Skeletal muscle cell (primary cell): ENCODE measurements at places on chromosomes 12 and 14.

- no peak for DNase-seq
Observed at GRCh38 chr14:20492486-20492885, 12.9 kb upstream of the RNASE10 start.

- DNase-seq, result no peak
Observed at GRCh38 chr14:63513756-63514155, 29.4 kb downstream of the PPP2R5E start.

DNA sequence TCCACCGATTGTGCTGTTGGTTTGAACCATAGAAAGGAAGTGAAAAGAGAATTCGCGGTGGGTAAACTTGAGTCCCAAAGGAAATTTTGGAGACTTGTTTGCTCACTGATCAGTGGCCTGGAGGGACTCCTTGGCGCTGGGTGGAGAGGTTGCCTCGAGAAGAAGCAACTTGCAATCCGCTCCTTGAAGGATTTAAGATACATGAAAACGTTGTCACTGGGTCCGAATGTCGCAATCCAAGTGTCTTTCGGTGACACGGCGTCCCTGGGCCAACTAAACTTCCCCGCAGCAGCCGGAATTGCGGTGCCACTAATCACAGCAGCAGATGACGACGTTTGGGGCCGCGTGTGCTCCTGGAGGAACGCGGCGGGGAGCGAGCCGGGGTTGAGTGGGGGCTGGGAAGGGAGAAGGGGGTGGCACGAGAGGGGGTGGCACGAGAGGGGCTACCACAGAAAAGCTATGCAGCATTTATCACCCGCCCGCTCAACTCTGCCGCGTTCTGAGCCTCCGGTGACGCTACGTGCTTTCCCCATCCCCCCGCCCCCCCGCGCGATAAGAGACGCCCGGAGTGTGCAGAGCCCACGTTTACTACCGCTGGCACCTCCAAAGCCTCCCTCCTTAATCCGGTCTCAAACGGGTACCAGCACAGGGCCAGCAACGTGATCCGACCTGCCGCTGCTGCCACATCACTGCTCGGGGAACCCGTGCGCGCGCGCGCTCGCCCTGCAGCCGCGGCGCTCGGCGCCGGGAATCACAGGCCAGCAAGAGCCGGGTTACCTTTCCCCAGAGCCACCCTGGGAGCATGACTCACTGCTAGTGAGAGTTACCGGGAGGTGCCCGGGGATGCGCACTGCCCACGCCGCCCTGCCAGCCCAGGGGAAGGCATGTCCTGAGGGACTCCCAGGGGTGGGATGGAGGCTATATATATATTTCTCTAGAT lies 833 bp upstream of the BHLHE41 start:
- DNase-seq, result no peak

GRCh38 chr12:78928200-78929074 lies 63.9 kb downstream of the SYT1 start:
- peak; percentile 56 for DNase-seq

GRCh38 chr14:96122496-96122895 lies 82.1 kb upstream of the BDKRB2 start:
- DNase-seq, result peak; percentile 66

- DNase-seq, result no peak
Observed at GRCh38 chr14:95679148-95679815, 6.9 kb upstream of the TCL1B start.

DNA sequence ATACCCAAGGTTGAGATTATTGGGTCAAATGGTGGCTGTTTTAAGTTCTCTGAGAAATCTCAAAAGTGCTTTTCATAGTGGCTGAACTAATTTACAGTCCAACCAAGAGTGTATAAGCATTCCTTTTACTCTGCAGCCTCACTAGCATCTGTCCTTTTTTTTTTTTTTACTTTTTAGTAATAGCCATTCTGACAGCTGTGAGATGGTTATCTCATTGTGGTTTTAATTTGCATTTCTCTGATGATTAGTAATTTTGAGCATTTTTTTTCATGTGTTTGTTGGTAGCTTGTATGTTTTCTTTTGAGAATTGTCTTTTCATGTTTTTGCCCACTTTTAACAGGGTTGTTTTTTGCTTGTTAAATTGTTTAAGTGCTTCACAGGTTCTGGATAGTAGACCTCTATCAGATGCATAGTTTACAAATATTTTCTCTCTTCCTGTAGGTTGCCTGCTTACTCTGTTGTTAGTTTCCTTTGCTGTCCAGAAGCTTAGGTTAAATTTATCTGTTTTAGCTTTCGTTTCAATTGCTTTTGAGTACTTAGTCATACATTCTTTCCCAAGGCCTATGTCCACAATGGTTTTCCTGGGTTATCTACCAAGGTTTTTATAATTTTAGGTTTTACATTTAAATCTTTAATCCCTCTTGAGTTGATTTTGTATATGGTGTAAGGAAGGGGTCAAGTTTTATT lies 881.3 kb upstream of the SEL1L start:
- no peak for DNase-seq

DNA sequence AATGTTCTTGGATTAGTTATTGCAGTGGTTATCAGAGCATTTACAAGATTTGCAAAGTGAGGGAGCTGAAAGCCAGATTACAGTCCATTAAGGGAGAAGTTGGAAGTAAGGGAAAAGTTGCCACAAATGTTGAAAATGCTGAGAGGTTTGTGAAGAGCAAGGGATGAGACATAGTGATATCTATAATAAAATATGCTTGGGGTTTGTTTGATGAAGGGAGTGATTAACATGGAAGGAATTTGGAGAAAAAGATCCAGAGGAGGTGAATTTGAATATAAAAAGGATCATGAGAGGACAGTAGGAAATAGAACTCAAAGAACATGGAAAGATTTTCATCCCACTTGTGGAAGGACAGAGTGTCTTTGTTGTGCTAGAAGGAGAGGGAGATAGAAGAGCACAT lies 19.3 kb upstream of the CCER1 start:
- DNase-seq, result no peak

GRCh38 chr14:24426150-24426911 lies 3.1 kb downstream of the CBLN3 start:
- no peak for DNase-seq

GRCh38 chr12:89980236-89980635 lies 271.6 kb upstream of the ATP2B1 start:
- peak; percentile 58 for DNase-seq

GRCh38 chr14:53341324-53341723 lies 188.2 kb upstream of the DDHD1 start:
- DNase-seq, result no peak

- DNase-seq, result peak; percentile 69
Observed at GRCh38 chr12:104049903-104050356, at the start of gene GLT8D2. Gene GLT8D2 (minus strand): TSS chr12:104050187. CDS start chr12:104019648, 30,539 bp downstream.

DNA sequence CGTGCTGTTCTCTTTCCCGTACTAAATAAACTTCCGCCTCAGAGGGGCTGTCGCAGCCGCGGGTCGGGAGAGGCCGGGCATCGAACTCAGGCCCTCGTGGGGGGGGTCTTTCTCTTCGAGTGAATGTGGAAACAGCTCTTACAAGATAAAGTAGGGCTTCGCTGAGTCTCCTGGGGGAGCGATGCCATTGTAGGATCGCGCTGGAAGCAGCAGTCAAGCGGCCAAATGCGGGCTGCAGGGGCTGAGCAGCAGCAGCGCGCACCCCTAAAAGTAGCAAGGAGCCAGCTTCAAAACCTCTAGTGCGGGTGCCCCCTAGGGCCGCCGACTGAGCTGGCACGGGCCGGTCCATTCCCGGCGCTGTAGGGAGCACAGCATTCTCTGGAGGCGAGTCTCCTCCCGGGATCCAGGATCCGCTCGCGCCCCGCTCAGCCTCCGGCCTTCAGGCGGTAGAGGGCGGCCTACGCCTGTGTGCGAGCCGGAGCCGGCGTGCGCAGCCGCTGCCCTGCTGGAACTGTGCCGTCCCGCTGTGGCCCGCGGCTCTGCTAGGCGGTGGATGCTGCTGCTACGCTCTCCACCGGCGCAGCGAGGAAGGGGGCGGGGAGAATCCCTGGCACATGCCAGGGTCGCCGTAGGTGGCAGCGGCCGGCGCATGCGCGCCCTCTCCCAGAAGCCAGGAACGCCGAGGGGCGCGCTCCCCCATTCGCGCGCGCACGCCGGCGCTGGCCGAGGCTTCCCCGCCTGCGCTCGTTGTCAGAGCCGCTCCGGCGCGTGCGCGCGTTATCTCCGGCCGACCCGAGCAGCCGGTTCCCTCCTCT lies at the start of gene FUT8:
Gene FUT8 (plus strand): TSS at position 699 of the 815 bp plus-strand sequence. CDS start 148,834 bp downstream, outside the sequence.
- peak; percentile 89 for DNase-seq

DNA sequence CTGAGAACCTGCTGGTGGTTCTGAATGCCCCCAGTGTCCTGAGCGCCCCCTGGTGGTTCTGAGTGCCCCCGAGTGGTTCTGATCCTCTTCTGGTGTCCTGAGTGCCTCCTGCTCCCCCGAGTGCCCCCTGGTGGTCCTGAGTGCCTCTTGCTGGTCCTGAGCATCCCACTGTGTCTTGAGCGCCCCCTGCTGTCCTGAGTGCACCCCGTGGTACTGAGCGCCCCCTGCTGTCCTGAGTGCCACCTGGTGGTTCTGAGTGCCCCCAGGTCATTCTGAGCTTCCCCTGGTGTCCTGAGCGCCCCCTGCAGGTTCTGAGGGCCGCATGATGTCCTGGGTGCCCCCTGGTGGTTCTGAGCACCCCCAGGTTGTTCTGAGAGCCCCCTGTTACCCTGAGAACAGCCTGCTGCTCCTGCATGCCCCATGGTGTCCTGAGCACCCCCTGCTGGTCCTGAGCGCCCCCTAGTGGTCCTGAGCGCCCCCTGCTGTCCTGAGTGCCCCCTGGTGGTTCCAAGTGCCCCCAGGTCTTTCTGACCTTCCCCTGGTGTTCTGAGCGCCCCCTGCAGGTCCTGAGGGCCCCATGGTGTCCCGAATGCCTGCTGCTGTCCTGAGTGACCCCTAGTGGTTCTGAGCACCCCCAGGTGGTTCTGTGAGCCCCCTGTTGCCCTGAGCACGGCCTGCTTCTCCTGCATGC lies 1165.4 kb downstream of the TMEM121 start:
- no peak for DNase-seq

- no peak for DNase-seq
Observed at GRCh38 chr14:104726600-104727451, 2.8 kb downstream of the ADSS1 start.

- peak; percentile 69 for DNase-seq
Observed at GRCh38 chr14:35341751-35342488, 49.7 kb downstream of the PSMA6 start.

DNA sequence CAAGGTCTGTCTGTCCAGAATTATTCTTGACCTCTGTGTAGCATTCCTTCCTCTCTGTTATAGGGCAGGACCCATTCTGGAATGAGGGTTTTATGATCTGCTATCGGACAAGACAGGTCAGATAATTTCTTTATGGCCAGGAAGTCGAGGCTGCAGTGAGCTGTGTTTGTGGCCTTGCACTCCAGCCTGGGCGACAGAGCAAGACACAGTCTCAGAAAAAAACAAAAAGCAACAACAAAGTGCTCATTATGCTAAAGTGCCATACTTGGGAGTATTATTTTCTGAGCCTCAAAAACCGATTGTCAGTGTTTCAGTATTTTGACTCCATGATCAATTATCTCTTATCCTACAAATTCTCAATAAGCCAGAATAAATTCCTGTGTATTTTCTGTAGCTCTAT lies 4.1 kb downstream of the CIPC start:
- no peak for DNase-seq

DNA sequence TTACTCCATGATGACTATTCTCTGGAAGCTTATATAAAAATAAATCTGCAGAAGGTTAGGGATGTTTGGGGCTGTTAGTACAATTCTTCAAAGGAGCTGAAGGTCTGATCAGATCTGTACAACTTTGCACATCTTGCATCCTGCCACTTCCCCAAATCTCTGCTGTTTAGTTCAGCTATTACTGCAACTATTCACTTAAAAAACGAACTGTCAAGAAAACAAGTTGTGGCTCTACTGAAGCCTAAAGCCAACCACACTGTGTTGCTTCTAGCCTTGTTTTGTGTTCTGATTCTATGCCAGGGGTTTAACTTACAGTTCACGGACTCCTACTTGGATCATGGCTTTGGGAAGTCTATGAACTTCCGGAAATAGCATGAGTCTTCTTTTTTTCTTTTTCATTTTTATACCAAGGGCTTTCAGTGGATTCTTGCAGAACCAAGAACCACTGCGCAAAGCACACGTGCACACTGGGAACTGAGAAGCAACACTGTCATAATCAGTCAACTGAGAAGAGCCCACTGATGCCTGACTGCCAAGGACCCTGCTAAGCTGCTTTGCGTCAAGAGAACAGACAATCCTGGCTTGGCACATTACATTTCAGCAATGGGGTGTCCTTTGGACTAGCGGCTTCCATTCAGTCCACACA lies 66.3 kb upstream of the EEA1 start:
- DNase-seq, result no peak

DNA sequence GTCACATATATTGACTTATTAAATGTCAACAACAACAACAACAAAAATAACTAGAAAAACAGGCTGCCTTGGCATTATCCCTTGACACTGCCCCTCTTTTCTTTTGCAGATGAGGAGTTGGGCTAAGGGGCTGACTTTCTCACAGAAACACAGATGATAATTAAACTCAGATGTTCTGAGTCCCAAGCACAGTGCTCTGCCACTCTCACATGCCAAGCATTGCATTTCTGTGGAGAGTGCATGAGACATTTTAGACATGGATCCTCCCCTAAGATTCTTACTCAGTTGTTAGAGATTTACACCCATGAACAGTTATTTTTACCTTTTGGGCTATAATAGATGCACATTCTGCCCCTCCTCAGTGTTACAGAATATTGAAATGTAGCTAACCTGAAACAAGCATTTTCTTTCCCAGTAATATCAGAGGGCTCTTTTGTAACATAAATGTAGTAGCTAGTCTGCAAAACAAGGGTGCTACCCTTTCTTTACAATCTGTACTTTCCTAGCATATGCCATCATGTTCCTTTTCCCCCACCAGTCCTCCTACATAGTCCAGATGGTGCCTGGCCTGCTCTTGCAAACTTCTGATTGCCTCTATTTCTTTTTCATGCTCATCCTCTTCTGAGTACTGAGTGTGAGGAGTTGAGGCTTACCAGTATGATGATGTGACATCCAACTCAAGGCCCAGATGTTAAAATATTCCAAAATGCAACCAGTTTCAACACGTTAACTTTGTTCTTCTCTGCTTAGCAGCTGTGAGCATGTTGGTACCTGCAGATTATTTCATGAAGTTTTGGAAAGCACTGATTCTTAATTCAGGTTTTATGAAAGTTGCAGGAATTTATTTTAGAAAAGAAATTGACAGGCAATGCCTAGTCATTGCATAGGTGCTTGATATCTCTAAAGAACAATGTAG lies 125.0 kb upstream of the ATP2B1 start:
- DNase-seq, result no peak

- no peak for DNase-seq
Observed at GRCh38 chr14:68843471-68844209, 50.8 kb upstream of the ZFP36L1 start.

- no peak for DNase-seq
Observed at GRCh38 chr12:120353556-120354317, 15.2 kb downstream of the MSI1 start.

DNA sequence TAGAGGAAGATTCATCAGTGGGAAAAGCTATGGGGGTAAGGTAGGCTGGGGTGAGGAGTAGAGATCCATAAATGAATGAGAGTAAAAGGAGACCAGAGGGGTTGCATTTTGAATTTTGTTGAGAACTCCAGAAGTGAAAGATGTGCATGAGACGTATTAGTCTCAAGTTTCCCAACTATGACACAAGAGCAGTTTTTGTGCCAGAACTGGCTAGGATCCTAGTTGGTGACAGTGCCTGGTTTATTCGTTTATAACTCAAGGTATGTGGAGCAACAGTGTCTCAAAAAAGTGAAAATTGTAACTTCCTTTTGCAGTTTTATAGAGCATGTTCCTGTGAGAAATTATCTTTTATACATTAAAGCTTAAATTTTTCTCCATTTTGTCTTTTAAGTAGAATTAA lies 377.0 kb downstream of the NPAS3 start:
- DNase-seq, result no peak
